Iris pigment epithelial cell (primary cell): ENCODE measurements at places on chromosomes 6 and 20.

DNA sequence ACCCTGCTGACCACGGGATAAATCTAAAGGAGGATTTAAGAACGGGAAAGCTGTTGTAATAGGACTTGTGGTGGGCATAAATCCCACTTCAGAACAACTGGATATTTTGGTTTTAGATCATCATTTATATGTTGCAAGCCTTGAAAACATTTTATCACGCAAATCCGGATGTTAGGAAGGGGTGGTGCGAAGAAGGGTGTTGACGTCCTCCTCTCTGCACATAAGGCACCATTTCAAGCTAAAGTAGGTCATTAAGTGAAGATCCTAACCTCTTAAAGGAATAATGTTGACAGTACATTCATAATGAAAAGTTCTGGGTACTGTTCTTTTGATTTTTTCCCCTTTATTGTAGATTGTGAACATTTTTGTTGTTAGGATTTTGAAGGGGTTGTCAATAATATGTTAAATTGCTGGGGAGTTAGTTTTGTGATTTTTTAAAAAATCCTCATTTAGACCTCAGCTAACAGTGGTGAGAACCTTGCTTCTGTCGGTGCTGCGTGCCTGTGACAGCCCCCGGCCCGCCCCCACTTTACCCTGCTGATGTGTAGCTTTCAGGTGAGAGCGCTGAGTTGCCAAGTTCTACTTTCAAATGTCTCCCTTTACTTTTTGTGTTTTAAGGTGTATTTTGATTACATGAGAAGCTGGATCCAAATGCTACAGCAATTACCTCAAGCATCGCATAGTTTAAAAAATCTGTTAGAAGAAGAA, 88.8 kb downstream of the MAP3K4 start:
- DNase-seq: no peak

DNA sequence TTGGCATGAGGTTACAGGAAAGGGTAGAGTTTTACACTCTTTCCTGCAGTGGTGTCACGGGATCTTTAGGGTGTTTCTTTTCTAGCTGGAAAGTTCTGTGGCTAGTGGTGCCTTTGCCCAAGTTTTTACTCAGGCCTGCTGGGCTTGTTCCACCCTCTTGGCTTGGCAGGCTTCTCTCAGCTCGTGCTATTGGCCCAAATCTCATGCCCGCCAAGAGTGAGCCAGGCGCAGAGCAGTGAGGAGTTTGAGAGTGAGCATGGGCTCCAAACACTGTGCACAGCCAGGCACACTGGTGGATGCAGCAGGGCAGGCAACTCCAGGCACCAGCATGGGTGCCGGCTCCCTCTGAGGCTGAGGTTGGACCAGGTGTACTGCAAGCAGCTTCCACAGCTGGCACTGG, 206.5 kb downstream of the SAMD5 start:
- DNase-seq: no peak

- peak; percentile 62 for DNase-seq
These were observed 20.8 kb downstream of the ZBTB2 start for GRCh38 chr6:151370509-151371078.

GRCh38 chr6:31727034-31727716, 1.9 kb downstream of the DDAH2 start:
- no peak for DNase-seq

- no peak for DNase-seq
These were observed 24.2 kb downstream of the PRPH2 start for GRCh38 chr6:42698217-42698616.
